ENCODE measurements at places on chromosomes 3 and 15.

GRCh38 chr15:81097890-81098280, 36.2 kb upstream of the CFAP161 start:
- no peak for DNase-seq

- peak; percentile 69 for DNase-seq
These were observed 4.3 kb upstream of the GPR160 start for GRCh38 chr3:170033489-170033888.

- no peak for DNase-seq
These were observed 248.8 kb upstream of the NSMCE3 start for GRCh38 chr15:29518442-29518841.

DNA sequence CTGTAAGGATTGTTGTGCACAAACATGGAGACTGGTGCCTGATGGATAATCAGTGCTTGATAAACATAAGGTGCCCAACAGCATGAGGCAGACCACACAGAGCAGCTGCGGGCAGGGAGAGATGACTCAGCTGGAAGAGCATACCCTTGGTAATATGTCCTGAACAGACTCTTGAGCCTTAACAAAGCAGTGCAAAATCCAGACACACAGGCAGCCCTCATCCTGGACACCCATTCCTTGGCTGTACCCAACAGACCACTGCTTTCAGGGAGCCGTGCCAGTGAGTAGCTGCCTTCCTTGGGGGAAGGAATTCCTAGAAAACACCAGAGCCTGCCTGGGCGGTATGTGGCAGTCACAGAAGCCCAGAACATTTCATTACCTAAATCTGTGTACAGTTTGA, 156.2 kb downstream of the CLSTN2 start:
- no peak for DNase-seq

- DNase-seq = peak; percentile 53
These were observed 21.9 kb downstream of the LTF start for GRCh38 chr3:46442576-46443530.

DNA sequence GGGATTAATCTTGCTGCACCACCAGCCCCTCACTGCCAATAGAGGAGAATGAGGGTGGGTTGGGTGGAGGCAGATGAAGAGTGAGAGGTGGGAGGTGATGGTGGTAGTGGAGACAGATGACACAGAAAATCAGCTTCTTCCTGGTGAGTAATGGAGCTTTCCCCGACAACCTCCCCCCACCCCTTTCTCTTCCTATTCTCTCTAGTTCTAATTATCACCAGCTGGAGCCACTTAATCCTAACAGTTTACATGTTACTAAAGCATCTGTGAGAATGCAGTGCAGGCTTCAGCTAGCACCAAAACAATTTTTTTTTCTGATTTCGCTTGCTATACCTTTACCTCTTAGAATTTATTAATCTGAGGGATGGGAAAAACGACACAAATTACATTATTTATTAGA, 116.1 kb upstream of the DNAJC19 start:
- no peak for DNase-seq

- no peak for DNase-seq
These were observed 379.4 kb downstream of the KCNH8 start for GRCh38 chr3:19527746-19528145.

DNA sequence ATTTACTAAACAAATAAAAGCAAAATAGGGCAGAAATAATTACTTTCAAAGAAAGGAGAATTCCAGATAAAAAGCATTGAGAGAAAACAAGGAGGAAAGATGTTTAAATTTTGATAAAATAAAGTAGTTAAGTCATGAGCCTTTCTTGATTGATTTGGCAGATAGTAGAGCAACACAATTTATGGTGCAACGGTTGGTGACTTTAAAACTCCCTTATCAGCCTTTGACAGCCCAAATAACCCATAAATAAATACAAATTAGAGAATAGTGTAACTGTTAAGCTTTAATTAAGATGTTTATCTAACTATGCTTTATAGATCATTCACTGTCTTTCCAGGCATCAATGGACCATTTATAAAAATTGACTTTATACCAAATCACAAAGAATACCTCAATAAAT, 54.0 kb upstream of the EIF1B start:
- DNase-seq = no peak

GRCh38 chr3:52983828-52984227, 62.0 kb downstream of the SFMBT1 start:
- DNase-seq = no peak

GRCh38 chr15:90214553-90215196, 13.5 kb downstream of the SEMA4B start:
- DNase-seq = no peak

DNA sequence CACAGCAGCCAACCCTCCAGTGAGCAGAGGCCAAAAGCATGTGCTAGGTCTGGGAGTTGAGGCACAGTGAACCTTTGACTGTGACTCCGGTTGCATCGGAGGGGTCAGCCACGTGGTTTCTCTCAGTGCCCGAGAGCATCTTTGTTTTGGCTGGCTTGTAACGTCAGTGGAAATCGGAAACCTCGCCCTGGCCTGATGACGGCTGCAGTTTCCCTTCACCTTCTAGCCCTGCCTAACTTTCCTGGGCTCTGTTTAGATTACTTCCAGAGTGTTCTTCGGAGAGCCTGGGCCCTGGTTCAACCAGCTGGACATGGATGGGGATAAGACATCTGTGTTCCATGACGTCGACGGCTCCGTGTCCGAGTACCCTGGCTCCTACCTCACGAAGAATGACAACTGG, 56.6 kb downstream of the MESD start:
- DNase-seq = no peak

DNA sequence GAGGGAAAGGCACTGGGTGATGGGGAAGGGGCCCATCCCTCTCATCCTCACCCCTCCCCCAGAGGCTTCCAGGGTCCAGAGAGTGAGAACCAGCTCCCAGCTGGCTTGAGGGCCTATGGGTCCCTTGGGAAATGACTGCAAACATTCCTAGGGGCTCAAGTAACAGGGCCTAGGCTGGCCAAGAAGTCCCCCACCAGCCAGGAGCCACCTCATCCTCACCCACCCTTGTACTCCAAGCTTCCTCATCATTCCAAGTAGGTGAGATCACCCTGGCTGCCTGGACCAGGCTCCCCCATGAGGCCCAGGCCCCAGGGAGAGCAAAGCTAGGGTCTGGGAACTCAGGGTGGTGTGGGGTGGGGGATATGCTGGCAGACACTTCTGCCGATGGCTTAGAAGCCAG, 14.8 kb downstream of the LOXL1 start:
- no peak for DNase-seq

Data from CD4-positive, alpha-beta T cell treated with Interleukin-1 beta for 1 hour (primary cell).